ENCODE measurements at places on chromosomes 16 and 17.

DNA sequence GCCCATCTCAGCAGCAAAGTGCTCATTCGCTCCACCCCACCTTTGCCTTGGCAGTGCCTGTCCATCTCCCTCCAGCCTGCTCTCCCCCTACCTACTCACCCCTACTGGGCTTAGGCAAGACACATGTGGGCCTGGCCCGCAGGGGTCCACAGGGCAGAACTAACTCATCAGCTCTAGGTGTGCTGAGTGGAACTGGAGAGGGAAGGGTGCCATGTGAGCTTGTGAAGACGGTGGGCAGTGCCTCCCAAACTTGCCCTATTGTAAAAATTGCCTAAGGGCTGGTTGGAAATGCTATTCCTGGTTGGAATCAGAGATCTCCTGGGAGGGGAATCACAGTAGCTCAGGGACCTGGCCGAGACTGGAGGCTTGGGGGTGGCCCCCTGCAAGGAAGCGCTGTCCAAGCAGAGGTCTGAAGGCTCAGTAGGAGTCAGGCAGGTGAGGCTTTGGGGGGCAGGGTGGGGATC is 29.1 kb upstream of the TNS4 start:
- peaks cover 2% of the 10 kb centered on the region for H3K4me1 ChIP-seq
- DNase-seq = no peak
- no peaks in the 10 kb centered on the region for H3K36me3 ChIP-seq
- H3K27me3 ChIP-seq = peaks cover 8% of the 10 kb centered on the region
- no peak overlapping the region for H3K4me3 ChIP-seq

DNA sequence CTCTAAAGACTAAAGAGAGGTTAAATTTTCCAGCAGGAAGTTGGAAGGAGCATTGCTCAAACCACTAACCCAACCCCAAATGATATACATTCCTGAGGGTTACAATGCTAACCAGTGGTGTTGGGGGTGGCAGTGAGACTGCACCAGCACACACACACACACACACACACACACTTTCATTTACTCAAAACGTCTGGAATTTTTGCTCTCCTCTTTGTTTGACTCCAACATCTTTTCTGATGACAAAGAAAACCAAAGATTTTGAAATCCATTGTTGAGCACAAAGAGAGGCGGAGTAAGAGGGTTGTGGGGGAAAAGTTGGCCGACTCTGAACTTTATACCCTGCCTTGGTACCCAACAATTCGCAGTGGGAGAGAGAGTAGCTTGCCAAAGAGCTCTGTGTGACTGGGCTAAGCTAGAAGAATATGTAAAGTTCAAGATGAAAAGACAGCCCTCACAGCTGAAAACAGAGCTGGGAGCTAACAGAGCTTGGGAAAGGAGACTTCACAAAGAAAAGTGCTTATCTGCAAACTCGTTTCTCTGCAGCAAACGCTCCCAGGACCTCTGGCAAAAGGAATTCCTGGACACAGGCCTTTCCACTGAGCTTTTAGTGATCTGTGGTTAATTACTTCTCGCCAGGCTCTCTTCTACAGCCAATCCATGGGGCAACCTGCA is 426.0 kb upstream of the CDH11 start:
- peaks cover 21% of the 10 kb centered on the region for H3K4me1 ChIP-seq
- H3K27me3 ChIP-seq = no peaks in the 10 kb centered on the region
- peak overlapping the region; percentile 74 for H3K27ac ChIP-seq
- no peaks in the 10 kb centered on the region for H3K36me3 ChIP-seq
- H3K4me3 ChIP-seq = no peak overlapping the region

- peak; percentile 42 for DNase-seq
- H3K27me3 ChIP-seq = peaks cover 27% of the 10 kb centered on the region
- peak within 1 kb of the TSS; percentile 91 for H3K27ac ChIP-seq
- peaks cover 33% of the 10 kb centered on the region for H3K4me1 ChIP-seq
- H3K36me3 ChIP-seq = no peaks in the 10 kb centered on the region
These were observed at the start of gene THRA for GRCh38 chr17:40062329-40063186. Gene THRA, plus strand, starts transcription at chr17:40062965. Its CDS starts 11,524 bp downstream, at chr17:40074489.

DNA sequence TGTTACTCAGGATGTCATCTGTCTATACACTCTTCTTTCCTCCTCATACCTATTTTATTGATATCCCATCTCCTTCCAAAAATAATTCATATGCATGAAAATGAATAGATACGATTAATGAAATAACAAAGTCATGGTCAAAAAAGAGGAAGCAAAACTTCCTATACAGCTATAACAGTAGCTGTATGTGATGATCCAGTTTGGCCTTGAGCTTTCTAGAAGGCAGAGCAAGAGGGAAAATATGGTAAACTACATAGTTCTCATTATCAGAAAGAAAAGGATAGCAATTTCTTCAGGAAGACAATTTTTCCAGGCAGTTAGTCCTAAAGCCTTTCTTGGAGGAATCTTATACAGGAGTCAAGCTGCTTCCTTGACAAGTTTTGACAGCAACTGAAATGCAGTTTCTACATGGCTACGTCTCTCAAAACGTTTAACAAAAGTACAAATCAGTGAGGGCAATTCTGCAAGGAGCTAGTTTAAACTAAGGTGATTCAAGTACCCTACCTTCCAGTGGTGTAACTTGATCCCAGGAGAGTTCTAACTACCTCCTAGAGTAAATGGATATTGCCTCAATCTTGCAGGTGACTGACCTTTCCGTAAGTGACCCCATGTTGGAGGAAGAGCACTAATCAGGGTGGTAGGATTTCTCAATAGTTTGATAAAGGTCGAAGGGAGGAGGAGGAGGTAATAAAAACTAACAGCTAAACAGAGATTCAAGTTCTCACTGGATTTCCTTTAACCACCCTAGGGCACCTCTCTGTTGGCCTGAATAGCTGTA is 1.0 kb downstream of the SPAG5 start:
- H3K27me3 ChIP-seq = no peaks in the 10 kb centered on the region
- no peak for DNase-seq
- H3K4me3 ChIP-seq = peak overlapping the region; percentile 81

GRCh38 chr17:9905078-9905415 is at the start of gene RCVRN:
Gene RCVRN, minus strand, starts transcription at chr17:9905271. Its CDS starts 91 bp downstream, at chr17:9905180.
- H3K27ac ChIP-seq = no peak within 1 kb of the TSS
- H3K36me3 ChIP-seq = no peaks in the 10 kb centered on the region
- peaks cover 16% of the 10 kb centered on the region for H3K4me1 ChIP-seq

- H3K4me3 ChIP-seq = no peak overlapping the region
- peak overlapping the region; percentile 91 for H3K27ac ChIP-seq
- H3K36me3 ChIP-seq = peaks cover 19% of the 10 kb centered on the region
- peaks cover 12% of the 10 kb centered on the region for H3K4me1 ChIP-seq
- no peak for DNase-seq
- no peaks in the 10 kb centered on the region for H3K27me3 ChIP-seq
These were observed 54.8 kb downstream of the VMP1 start for GRCh38 chr17:59762049-59762823.

GRCh38 chr17:49514071-49514721 is 19.1 kb downstream of the NGFR start:
- H3K4me3 ChIP-seq = no peak overlapping the region
- H3K27me3 ChIP-seq = peaks cover 6% of the 10 kb centered on the region
- no peak for DNase-seq
- no peak overlapping the region for H3K27ac ChIP-seq
- no peaks in the 10 kb centered on the region for H3K36me3 ChIP-seq
